ENCODE measurements at places on chromosomes 12 and 14.

GRCh38 chr12:94207849-94208621 lies 59.7 kb downstream of the PLXNC1 start:
- DNase-seq: no peak

DNA sequence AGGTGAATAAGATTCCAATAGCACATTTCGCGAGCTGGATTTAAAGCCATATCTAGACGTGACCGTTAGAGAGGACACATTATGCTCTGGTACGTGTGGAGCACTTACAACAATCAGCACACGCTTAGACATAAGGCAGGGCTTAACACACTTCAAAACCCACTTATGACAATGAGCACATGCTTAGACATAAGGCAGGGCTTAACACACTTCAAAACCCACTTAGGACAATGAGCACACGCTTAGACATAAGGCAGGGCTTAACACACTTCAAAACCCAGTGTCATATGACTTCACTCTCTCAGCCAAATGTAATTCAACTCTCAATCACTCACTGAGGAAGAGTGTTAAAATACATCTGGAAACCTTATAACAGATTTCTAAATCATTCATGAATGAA lies 11.2 kb upstream of the PLD4 start:
- DNase-seq: no peak

DNA sequence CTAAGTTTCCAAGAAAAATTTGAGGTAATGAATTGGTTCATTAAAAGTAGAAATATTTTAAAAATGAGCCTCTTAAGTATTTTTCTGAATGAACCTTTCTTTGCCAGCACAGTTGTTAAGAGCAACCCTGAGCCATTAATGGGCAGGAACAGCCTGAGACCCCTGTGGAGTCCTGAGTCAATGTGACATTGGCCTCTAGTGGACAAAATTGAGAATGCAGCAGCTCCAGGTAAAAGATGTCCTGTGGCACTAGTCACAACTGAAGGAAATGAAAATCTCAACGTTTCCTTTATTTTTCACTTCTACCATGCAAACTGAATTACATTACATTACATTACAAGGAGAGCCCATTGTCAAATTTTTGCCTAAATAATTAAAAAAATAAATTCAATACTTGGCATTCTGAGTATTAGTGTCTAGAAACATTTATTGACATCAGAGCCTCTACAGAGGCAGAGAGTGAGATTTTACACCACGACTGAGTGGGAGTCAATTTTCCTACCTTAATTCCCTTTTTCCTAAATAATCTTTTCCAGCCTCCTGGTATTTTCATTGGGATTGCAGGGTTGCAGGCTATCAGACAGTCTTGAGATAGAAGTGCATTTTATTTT lies 135.7 kb downstream of the PPM1H start:
- no peak for DNase-seq

DNA sequence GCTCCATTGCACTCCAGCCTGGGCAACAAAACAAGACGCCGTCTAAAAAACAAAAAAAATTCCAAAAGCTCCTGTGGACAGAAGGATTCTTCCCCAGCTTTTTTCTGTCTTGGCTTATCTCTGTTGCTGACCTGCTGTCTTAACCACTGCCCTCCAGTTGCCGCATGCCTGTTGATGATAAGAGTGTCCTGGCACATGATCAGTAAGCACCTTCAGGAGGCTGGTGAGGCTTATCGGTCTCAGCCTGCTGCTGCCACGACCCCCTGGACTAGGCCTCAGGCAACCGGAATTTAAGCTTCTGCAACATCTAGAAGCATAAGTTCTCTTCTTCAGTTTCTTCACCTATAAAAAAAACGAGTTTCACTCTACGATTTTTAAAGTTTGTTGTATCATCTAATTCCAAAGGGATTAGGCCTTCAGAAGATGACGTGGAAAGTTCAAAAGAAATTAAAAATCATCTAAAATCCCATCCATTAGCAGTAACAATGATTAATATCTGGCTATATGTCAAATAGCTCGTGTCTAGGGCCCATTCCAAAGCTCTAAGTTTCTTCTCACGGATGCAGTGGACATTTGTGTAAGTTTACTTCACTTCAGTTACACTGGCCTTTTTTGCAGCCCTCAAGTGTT lies 46.4 kb downstream of the RESF1 start:
- no peak for DNase-seq

- no peak for DNase-seq
Observed at GRCh38 chr14:39580696-39581095, 148.5 kb upstream of the FBXO33 start.

- no peak for DNase-seq
Observed at GRCh38 chr12:119780786-119781434, 96.2 kb downstream of the CIT start.

- DNase-seq: no peak
Observed at GRCh38 chr14:93128725-93129459, 13.2 kb upstream of the ITPK1 start.

GRCh38 chr12:107458163-107458562 lies 227.4 kb upstream of the PWP1 start:
- DNase-seq: no peak

All from vagina (tissue), 2 donors.